ENCODE measurements at places on chromosomes 2 and 18.

GRCh38 chr2:128660836-128661235, 342.2 kb upstream of the HS6ST1 start:
- DNase-seq: no peak

DNA sequence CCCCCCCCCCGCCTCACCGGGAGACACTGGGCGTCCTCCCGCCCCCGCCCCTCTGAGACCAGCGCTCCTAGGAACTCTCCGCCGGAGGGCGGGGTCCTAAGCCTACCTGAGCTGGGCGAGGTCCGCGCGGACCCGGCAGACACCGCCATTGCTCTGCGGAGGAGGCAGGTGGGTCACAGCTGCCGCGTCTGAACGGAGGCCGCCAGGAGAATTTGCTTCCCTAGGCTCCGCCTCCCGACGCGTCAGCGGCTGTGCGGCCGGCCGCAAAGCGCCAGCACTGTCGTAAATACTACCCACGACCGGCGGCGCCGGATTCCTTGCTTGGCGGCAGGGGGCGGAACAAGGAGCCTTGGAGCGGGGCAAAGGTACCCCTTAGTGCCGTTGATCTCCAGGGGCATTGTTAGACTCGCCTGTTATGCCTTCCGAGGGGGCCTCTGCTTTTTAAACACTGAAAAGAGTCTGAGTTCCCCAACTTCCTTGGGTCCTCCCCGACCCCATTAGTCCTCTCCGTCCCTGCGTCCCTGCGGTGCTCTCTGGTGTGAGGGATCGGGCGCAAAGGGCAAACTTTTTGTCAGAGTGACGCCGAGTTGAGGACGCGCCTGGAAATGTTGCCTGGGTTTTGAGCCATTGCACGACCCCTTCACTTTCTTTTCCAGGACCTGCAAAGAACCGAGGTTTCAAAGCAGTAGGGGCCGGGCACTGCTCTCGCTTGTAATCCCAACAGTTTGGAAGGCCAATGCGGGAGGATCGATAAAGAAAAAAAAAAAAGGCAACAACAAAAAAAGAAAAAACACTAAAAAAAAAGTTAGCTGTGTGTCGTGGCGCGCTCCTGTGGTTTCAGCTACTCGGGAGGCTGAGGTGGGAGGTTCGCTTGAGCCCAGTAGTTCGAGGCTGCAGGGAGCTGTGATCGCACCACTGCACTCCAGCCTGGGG, at the start of gene GGCX:
GGCX (minus strand) TSS at position 214 of the 933 bp plus-strand sequence; CDS start at position 149, 65 bp downstream.
- peak; percentile 37 for DNase-seq

- DNase-seq: peak; percentile 51
Measured at GRCh38 chr18:33839452-33840211, 261.6 kb downstream of the ASXL3 start.

DNA sequence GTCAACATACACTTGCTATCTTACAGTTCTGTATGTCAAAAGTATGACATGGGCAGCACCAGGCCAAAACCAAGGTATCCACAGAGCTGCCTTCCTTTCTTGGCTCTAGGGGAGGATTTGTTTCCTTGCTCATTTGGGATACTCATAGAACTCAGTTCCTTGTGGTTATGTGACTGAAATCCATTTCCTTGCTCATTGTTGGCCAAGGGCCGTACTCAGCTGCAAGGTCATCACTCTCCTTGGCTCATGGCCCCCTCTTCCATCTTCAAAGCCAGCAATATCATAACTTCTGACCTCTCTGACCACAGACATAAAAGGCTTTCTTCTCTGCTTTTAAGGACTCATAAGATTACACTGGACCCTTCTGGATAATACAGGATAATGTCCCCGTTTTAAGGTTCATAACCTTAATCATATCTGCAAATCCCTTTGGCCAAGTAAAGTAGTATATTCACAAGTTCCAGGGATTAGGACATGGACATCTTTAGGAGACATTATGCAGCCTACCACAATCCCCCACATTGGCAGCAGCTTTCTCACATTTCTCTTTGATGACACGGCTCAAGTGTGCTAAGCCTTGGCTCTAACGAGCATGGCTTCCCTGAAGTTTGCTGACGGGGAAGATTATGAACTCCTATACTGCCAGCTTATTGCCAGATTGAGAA, 20.9 kb downstream of the TMEM237 start:
- no peak for DNase-seq

DNA sequence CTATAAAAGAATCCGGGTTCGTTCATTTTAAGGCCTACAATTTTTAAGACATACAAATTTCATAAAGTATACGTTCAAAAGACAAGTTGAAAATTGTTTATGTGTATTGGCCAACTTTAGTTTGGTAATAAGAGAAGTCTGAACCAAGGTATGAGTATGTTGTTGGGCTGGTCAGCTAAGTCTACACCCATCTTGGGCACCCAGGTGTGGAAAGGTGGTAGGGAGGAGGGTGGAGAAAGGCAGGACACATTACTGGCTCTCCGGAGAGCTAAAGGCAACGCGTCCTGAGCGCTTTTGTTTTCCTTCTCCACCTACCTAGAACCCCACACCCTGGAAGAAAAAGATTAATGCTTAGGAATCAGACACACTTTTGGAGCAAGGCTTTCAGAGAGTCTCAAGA, 899 bp upstream of the PELI1 start:
- no peak for DNase-seq

DNA sequence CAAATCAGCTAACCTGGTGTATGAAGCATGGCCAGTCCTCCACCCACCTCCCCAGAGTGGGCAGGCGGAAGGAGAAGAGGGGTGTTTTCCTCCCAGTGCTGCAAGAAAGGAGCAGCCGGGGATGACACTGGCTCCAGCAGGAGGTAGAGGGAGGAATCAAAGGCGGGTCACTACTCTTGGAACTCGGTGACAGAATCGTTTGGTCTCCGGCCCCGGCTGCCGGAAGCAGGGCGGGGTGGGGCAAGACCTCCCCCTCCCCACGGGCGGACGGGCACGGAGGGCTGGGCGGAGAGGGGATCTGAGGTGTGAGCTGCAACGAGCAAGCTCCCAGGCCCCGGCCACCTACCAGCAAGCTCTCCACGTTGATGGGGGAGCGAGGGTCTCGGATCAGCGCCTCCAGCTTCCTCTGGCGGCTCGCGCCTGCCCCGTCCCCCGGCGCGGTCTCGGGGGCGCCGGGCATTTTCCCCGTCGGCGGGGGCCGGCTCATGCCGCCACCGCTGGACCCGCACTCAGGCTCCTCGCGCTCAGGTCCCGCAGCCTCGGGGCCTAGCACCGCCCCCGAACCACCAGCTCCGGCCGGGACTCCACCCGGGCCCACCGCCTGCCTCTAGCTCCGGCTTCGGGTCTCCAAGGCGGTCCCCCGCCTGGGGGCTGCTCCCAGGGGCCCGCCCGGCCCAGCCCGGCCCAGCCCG, 640 bp downstream of the ROCK2 start:
- DNase-seq: no peak

GRCh38 chr2:23556929-23557328, 171.9 kb downstream of the KLHL29 start:
- DNase-seq: no peak

- DNase-seq: no peak
Measured at GRCh38 chr2:70083344-70084156, 3.7 kb upstream of the PCBP1 start.

GRCh38 chr2:65261676-65262075, 34.0 kb downstream of the ACTR2 start:
- DNase-seq: no peak

All from NCI-H1417 treated with DMSO at 0.1 percent for 48 hours (cell line).